Kidney capillary endothelial cell (primary cell): ENCODE measurements at places on chromosomes 7 and 10.
A peak's percentile ranks its signal among the peaks of the same experiment; 100 is the strongest.

DNA sequence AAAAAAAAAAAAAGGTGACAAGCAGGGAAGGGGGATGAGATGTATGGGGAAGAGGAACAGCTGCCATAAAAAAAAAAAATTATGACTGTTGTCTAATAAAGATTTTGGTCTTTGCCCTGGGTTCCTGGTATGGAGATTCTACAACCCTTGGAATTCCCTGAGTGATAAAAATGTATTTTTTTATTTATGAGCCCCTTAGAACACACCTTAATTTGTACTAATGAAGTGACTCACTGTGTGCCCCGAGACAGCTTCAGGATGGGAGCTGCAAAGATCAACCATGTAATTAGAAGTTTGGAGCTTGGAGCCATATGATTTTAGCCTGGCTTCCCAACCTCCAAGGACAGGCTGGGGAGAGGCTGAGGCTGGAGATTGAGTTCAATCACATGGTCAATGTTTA lies 69.7 kb downstream of the NHLRC2 start:
- no peak for DNase-seq

- no peak for DNase-seq
Measured at GRCh38 chr7:152050547-152050971, 25.1 kb downstream of the GALNT11 start.

GRCh38 chr10:7133278-7133677 lies 277.6 kb downstream of the SFMBT2 start:
- no peak for DNase-seq

GRCh38 chr10:104334561-104334960 lies 3.7 kb downstream of the ITPRIP start:
- no peak for DNase-seq

- DNase-seq, result peak; percentile 33
Measured at GRCh38 chr10:31929261-31930022, 811 bp upstream of the ARHGAP12 start.

DNA sequence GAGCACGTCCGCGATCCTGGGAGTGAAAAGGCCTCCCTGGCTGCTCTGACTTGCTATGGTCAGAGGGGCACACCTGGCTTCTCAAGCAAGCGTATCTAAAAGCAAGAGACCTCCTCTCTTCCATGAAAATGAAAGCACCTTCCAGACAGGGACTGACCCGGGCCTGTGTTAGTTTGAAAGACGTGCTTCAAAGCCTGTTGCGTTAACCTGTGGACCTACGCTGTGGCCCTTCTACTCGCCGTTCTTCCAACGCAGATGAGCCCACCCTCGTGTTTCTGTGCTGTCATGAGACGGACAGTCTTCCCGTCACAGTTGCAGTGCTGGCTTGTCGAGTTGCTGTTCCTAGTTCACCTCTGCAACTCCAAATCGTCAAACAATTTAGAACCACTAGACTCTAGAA lies 15.5 kb upstream of the GDI2 start:
- no peak for DNase-seq

- DNase-seq, result no peak
Measured at GRCh38 chr10:48456808-48457761, 147.8 kb downstream of the ARHGAP22 start.

- DNase-seq, result no peak
Measured at GRCh38 chr7:24498439-24498838, 74.8 kb upstream of the PALS2 start.

GRCh38 chr7:157972914-157973313 lies 614.7 kb downstream of the PTPRN2 start:
- DNase-seq, result no peak

DNA sequence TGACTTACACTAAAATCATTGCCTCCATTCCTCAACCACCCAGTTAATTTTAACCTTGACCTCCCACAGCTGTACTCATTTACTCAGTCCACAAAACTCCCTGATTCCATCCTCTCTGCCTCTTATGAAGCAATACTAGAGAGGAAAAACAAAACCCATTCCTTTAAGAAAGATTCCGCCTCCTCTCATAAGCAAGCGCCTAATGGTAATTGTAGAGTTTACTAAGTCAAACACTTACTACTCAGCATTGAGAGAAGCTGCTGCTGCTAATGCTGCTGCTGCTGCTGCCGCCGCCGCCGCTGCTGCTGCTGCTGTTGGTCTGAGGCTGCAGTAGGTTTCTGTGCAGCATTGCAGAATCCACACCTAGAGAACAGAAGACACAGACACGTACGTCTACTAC lies 2.1 kb upstream of the ADD3 start:
- DNase-seq, result no peak

GRCh38 chr10:7722927-7723529 lies 19.9 kb downstream of the ITIH2 start:
- DNase-seq, result no peak

DNA sequence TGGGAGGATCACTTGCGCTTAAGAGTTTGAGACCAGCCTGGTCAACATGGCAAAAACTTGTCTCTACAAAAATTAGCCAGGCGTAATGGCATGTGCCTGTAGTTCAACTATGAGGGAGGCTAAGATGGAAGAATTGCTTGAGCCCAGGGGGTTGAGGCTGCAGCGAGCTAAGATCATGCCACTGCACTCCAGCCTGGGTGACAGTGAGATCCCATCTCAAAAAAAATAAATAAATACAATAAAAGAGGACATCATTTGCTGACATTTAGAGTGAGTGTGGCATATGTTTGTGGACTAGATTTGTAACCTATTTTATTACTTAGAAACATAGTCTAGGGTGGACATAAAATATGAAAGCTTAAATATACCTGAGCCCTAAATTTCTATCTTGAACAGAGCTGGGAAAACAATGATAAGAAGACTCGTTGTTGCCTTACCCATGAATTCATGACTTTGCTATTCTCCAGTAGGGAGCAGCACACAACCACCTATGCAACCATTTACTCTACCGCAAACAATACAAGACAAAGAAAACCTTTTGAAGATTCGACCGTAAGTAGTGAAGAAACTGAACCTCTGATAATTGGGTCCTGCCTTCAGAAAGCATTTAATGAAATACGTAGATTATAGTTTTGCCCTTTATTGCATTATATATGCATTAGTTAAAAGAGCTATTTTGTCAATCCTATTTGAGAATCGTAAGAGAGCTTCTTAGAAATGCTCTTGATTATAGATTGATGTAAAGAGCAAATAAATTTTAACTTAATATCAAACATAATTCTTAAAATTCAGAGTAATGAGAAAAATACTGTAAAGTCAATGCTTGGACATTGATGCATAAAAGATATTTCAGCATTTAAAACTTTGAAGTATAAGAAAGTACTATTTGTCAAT lies 83.5 kb downstream of the GNAT3 start:
- DNase-seq, result peak; percentile 54

DNA sequence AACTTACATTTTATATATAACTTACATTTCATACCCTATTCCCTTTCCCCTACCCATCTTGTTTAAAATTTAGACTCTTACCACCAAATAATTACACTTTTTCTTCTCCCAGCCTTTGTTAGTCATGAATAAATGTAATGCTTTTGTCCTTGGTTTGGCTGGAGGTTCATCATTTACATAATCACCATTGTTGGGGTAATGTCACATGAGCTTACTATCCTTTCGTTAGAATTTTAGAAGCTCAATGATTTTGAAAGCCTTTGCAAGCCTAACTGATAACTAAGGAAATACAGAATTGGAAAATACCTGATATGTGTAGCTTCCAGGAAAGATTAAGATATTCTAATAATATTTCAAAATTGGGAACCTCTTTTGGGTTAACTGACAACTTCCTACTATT lies 171.7 kb downstream of the PLXDC2 start:
- DNase-seq, result no peak

GRCh38 chr7:159121068-159121467 lies 23.6 kb downstream of the VIPR2 start:
- no peak for DNase-seq

DNA sequence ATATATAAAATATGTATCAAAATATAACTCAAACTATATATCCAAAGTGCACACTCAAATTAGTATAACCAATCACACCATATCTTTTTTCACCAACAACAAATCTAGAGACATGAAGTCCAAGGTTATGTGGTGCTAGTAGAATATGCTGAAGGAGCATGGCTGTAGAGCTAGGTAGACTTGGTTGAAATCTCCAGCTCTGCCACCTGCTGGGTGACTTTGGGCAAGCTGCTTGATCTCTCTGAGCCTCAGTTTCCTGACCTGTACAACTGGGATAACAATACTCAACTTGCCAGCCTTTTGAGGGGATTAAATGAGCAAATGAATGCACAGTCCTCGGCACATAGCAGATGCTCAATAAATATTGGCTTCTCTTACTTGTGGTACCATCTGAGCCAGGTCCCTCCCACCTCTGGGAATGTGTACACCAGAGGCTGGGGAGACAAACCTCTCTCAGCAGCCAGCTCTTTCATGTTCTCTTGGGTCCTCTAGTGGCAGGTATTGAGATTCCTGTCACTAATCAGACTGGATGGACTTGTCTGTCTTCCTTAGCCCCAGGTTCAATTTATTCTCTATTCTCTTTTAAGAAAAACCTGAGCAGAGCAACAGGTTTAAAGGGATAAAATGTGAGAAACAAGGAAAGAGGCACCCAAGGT lies 94.3 kb upstream of the PDE1C start:
- peak; percentile 36 for DNase-seq

GRCh38 chr7:11447106-11447505 lies 384.9 kb downstream of the THSD7A start:
- no peak for DNase-seq

- no peak for DNase-seq
Measured at GRCh38 chr10:69732147-69732825, 69.4 kb upstream of the COL13A1 start.

- DNase-seq, result no peak
Measured at GRCh38 chr7:3321745-3322144, 20.7 kb downstream of the SDK1 start.

DNA sequence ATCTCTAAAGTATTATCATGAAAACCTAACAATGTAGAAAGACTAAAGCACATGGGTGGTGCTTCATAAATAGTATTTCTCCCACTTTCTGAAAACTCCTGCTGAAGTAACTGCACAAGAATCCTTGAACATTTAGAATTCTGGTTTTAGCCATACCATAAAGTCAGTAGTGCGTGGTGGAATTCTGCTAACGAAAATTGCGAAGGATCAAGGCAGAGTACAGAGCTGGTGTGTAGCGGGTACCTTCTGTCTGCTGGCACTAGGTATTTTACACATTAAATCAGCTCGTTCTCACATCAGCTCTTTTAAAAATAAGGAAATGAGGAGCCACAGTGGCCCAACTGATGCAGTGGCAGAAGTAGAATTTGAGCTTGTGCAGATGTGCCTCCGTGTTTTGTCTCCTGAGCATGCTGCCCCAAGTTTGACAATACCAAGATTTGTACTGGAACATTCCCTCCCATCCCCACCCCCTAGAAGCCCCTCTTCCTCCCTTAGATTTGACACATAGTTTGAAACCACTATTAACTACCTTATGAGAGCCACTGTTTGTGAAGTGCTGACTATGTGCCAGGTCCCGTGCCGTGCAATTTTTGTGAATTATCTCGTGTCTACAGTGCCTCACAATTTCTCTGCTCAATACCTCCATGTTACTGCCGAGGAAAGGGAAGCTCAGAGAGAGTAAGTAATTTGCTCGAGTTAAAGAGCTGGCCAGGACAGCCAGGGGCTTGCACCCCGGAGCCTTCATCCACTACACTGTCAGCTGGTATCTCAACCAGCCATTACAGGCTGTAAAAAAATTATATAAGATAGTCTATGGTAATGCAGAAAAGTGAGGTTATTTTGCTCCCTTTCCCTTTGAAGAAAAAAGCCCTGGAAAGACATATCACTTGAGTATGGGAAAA lies 66.9 kb downstream of the EGFR start:
- no peak for DNase-seq

DNA sequence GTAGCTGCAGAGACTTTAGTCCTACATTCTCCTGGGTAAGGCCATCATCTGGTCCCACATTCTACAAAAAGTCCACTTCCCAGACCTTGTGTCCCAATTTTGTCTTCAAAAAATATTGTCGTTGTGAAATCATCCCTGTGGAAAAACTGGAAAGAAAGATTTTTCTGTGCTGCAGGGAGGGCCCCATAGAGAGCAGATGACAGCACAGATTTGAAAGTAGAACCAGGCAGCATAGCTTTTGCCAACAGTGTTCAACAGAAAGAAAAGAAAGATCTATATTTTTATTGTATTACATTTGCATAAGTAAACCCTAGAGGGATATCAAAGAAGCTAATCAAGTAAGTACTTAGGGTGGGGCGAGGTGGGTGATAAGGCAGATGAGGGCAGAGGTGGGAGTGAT lies 48.3 kb upstream of the C1GALT1 start:
- no peak for DNase-seq

- DNase-seq, result no peak
Measured at GRCh38 chr7:134548877-134549276, at the start of gene AKR1B15. Gene AKR1B15 (plus strand): TSS chr7:134549110. CDS start chr7:134564620, 15,510 bp downstream.

DNA sequence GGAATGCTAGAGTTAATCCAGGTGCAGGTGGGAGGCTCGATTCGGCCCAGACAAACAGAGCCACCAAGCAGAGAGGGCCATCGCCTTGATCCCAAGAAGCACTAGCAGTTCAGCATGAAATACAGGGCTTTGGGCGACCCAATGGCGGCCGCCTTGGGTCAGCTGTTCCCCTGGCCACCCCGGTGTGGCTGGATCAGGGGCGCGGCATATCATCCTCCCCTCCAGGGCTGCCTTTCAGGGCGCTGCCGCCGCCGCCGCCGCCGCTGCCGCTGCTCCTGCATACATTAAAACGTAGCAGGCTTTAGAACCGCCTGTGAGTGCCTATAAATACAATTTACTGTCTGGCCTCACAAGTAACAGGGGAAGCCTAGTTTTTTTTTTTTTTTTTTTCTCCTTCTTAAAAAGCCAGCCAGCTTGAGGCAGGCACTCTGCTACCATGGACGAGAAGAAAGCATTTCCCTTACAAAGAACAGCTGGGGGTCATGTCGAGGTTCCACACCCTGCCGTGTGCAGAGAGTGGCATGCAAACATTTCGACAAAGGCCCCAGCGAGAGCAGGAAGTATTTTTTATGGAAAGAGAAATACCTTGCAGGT lies 57.7 kb upstream of the EFCAB10 start:
- no peak for DNase-seq

DNA sequence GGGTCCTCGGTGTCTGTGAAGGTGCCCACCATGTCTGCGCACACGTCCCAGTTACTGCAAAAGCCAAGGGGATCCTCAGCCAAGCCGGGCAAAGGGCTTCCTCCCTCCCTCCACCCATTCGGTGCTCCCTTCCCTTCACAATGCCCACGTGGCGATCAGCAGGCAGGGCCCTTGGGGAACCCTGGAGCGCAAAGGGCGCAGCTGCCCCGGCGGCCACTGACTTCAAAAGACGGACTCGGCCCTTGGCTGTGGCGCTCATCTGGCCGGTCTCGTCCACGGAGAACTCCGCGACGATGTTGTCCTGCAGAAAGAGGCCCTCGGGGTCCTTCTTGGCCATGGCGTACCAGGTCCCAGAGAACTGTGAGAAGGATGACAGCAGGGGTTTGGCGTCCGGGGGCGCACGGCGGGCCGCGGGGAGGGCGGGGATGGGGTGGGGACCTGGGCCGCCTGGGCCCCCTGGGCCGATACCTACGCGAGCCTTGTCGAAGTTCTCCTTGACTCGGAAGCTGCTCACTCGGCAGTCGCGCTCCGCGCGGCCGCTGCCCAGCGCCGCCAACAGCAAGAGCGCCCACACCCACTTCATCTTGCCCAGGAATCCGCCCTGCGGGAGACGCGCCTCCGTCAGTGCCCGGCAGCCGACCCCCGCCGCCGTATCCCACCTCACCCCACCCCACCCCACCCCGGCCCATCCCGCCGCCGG lies 439 bp downstream of the RBP4 start:
- DNase-seq, result no peak

GRCh38 chr7:100091411-100092181 lies 2.8 kb downstream of the COPS6 start:
- DNase-seq, result no peak
